ENCODE measurements at places on chromosomes 16 and 17. TPM values are rescaled to one million over a fixed set of nuclear protein-coding genes. Genes with fewer than 3 reads are reported as not detected.

The SBK1 gene
- 3.9 TPM for total RNA-seq

The SOX15 gene
- 0.23 TPM for total RNA-seq

The DHX58 gene
- total RNA-seq: 8.4 TPM

The SLC4A1 gene
- 0.27 TPM for total RNA-seq

DNA sequence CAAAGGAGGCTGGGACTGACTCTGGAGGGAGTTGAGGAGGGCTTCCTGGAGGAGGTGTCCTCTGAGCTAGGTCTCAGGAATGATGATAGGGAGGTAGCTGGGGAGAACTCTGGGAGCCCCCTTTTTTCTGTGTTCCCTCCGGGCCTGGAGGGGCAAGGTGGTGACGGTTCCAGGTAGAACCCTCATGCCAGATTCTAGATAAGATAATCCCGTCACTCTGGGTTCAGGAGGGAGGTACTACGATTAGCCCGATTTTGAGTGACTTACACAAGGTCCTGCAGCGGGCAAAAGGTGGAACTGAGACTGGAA is 18.7 kb upstream of the ADGRG3 start:
- no peak overlapping the region for H3K4me3 ChIP-seq
- H3K4me1 ChIP-seq: peaks cover 51% of the 10 kb centered on the region
- DNase-seq: no peak

The PFN1 gene
- total RNA-seq: 154 TPM

GRCh38 chr17:66904760-66905624 is 59.5 kb upstream of the CACNG4 start:
- H3K27me3 ChIP-seq: peaks cover under 1% of the 10 kb centered on the region
- H3K27ac ChIP-seq: no peak overlapping the region
- no peaks in the 10 kb centered on the region for H3K36me3 ChIP-seq
- DNase-seq: peak; percentile 28
- peaks cover 9% of the 10 kb centered on the region for H3K4me1 ChIP-seq

DNA sequence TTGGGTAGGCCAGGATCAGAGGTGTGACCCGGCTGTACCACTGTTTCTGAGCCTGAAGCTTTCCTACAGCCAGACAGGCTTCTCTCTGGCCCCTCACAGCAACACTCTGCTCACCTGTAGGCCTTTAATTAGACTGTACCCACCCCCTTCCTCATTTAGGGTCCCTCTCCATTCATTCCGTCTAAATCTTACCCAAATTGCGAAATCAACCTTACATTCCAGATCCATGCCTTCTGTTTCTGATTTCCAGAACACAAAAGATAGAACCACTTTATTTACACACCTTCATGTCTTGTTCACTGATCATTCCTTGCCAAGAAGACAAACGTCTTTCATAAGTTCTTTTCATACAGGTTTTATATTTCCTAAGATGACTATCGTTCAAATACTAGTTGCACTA is 160.8 kb downstream of the ZNF18 start:
- H3K27ac ChIP-seq: no peak overlapping the region
- DNase-seq: no peak
- no peak overlapping the region for H3K4me3 ChIP-seq
- H3K27me3 ChIP-seq: no peaks in the 10 kb centered on the region

DNA sequence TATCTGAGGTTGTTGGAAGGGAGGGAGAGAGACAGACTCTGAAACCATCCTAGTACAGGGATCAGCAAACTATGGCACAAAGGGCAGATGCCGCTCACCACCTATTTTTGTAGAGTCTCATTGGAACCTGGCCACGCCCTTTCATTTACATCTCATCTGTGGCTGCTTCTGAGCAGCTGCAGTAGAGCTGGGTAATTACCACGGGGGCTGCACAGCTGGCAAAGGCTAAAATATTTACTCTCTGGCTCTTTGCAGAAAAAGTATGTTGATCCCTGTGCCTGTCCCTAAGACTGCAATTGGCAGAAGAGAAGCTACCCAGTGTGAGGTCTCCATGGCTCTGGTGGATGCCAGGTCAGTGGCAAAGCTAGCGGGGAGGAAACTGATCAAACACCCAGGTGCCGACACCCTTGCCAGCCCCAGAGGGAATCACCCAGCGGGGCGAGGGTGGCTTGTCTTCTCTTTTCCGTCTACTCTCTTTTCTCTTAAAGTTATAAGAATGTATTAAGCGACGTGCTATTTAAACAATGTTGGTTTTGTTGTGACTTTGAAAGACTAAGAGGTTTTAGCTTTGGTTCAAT is 14.0 kb downstream of the CEP295NL start:
- no peak for DNase-seq
- no peak overlapping the region for H3K4me3 ChIP-seq
- no peak overlapping the region for H3K27ac ChIP-seq
- peaks cover 51% of the 10 kb centered on the region for H3K4me1 ChIP-seq

The TMEM238L gene
- not detected for total RNA-seq

The CRLF3 gene
- total RNA-seq: 6.8 TPM

- H3K27me3 ChIP-seq: no peaks in the 10 kb centered on the region
- H3K4me1 ChIP-seq: no peaks in the 10 kb centered on the region
- no peak overlapping the region for H3K27ac ChIP-seq
- DNase-seq: no peak
Observed at GRCh38 chr17:43444223-43445008, 39.4 kb upstream of the DHX8 start.

The NPIPA3 gene
- total RNA-seq: not detected

- H3K4me3 ChIP-seq: no peak overlapping the region
- H3K36me3 ChIP-seq: no peaks in the 10 kb centered on the region
- no peak overlapping the region for H3K27ac ChIP-seq
- no peaks in the 10 kb centered on the region for H3K27me3 ChIP-seq
Observed at GRCh38 chr17:76243826-76244679, 3.8 kb upstream of the RNF157 start.

GRCh38 chr16:19860166-19861041 is 24.2 kb downstream of the GPRC5B start:
- no peaks in the 10 kb centered on the region for H3K27me3 ChIP-seq
- no peak for DNase-seq
- no peak overlapping the region for H3K4me3 ChIP-seq

DNA sequence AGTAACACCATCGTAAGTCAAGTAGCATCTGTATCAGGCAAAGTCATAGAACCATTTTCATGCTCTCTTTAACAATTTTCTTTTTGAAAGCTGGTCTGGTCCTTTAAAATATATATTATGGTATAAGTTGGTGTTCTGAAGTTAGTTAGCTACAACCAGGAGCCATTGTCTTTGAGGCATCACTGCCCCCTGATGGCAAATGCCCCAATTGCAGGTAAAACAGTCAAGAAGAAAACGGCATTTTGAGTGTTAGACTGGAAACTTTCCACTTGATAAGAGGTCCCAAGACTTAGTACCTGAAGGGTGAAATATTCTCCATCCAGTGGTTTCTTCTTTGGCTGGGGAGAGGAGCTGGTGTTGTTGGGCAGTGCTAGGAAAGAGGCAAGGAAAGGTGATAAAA is 14.1 kb downstream of the TP53 start:
- H3K27ac ChIP-seq: no peak overlapping the region
- no peak for DNase-seq
- H3K36me3 ChIP-seq: peaks cover 77% of the 10 kb centered on the region
- no peaks in the 10 kb centered on the region for H3K27me3 ChIP-seq
- H3K4me1 ChIP-seq: no peaks in the 10 kb centered on the region

DNA sequence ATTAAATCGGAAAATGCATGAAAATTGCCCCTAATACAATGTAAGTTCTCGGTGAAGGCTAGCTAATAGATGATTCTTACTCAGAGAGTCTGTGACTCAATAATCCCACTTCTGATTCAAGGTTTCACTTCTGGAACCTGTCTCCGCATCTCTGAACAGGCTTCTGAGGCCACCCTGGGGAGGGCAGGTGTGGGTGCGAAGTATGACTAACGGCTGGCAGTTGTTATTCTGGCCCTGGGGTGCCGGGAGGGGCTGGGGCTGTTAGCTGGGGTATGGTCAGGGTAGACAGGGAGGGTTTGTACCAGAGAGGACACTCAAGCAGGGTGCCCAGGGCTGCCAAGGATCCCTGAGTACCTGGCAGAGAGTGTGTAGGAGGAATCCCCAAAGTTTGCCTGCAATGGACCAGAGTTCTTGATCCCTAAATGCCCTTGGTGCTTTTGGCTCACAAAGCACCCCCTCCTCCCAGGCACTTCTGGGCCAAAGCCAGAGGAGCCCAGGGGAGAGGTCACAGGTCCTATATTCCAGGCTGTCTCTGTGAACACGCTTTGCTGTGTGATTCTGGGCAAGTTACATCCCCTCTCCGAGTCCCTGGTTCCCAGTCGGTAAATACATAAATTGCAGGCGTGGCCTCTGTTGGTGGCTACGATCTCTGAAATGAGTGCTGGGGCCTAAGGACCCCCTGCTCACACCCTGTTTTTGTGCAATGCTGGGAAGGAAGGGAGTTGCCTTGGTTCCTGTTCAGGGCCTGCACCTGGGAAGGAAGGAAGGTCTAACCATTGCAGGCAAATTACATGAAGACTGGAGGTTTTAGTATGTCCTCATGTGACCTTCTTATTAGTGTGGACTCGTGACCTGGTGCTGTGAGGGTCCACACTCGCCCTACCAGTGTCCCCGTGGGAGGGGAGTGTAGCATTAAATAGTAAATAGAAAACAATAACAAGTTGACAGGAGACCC is 49.9 kb upstream of the CPNE2 start:
- H3K4me1 ChIP-seq: peaks cover 10% of the 10 kb centered on the region
- H3K36me3 ChIP-seq: peaks cover 16% of the 10 kb centered on the region
- DNase-seq: no peak
- no peaks in the 10 kb centered on the region for H3K27me3 ChIP-seq
- H3K4me3 ChIP-seq: no peak overlapping the region

DNA sequence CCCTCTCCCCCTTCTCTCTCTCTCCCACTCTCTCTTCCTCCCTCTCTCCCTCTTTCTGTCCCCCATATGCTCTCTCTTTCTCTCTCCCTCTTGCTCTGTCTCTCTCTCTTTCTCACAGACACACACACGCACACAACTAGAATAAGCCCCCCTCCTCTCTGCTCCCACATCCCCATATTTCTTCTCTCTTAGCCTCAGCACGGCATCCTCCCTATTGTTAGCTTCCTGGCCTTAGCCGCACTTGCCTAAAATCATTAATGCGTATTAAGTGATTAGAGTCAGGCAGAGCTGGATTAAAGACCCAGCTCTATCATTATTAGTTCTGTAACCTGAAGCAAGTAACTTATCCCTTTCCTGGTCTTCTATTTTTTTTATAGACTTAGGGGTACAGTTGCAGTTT is 319.0 kb upstream of the C16orf82 start:
- H3K36me3 ChIP-seq: no peaks in the 10 kb centered on the region
- no peaks in the 10 kb centered on the region for H3K27me3 ChIP-seq
- H3K4me3 ChIP-seq: no peak overlapping the region
- no peak overlapping the region for H3K27ac ChIP-seq

- peaks cover 66% of the 10 kb centered on the region for H3K4me1 ChIP-seq
- H3K27ac ChIP-seq: no peak overlapping the region
- DNase-seq: no peak
- no peaks in the 10 kb centered on the region for H3K27me3 ChIP-seq
Observed at GRCh38 chr17:41692722-41693521, 4.2 kb downstream of the EIF1 start.

DNA sequence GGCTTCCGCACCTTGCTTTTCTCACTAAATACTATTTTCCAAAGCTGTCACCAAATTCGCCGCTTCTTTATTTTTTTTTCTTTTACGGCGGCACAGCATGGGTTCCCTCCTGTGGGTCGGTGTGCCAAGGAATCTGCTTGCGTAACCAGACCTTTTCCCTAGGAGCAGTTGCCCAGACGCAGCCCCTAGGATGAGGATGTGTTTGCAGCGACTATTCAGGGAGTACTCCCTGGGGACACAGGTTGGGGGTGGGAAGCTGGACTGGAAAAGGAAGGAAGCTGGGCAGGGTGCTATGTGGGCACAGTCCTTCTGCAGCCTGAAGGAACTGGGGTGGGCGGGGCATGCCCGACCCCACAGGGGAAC is 49.0 kb upstream of the ZCCHC14 start:
- no peaks in the 10 kb centered on the region for H3K27me3 ChIP-seq
- no peak overlapping the region for H3K27ac ChIP-seq
- peaks cover 26% of the 10 kb centered on the region for H3K4me1 ChIP-seq
- DNase-seq: no peak
- no peaks in the 10 kb centered on the region for H3K36me3 ChIP-seq

The TP53TG3C gene
- not detected for total RNA-seq

The PRR14 gene
- total RNA-seq: 14.9 TPM

The SLC12A3 gene
- total RNA-seq: not detected

DNA sequence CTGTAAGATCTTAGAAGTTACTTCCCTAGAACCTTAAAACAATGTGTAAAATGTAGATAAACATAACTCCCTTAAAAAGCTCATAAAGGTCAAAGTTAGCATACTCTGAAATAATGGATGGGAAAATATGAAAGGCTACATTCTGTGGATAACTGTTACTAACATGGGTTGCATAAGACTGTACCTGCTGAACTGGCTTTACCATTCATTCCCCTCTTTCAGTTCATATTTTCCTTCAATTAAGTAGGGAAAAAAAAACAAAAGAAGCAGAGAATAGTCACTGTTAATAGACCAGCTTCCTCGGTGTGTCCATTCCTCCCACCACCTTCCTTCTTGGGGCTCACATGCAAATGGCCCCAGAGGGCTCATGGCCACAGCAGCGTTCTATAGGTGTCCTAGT is 7.5 kb upstream of the MEIOB start:
- H3K4me1 ChIP-seq: no peaks in the 10 kb centered on the region
- H3K36me3 ChIP-seq: no peaks in the 10 kb centered on the region
- no peak overlapping the region for H3K27ac ChIP-seq
- peaks cover 78% of the 10 kb centered on the region for H3K27me3 ChIP-seq
- no peak overlapping the region for H3K4me3 ChIP-seq
- no peak for DNase-seq

DNA sequence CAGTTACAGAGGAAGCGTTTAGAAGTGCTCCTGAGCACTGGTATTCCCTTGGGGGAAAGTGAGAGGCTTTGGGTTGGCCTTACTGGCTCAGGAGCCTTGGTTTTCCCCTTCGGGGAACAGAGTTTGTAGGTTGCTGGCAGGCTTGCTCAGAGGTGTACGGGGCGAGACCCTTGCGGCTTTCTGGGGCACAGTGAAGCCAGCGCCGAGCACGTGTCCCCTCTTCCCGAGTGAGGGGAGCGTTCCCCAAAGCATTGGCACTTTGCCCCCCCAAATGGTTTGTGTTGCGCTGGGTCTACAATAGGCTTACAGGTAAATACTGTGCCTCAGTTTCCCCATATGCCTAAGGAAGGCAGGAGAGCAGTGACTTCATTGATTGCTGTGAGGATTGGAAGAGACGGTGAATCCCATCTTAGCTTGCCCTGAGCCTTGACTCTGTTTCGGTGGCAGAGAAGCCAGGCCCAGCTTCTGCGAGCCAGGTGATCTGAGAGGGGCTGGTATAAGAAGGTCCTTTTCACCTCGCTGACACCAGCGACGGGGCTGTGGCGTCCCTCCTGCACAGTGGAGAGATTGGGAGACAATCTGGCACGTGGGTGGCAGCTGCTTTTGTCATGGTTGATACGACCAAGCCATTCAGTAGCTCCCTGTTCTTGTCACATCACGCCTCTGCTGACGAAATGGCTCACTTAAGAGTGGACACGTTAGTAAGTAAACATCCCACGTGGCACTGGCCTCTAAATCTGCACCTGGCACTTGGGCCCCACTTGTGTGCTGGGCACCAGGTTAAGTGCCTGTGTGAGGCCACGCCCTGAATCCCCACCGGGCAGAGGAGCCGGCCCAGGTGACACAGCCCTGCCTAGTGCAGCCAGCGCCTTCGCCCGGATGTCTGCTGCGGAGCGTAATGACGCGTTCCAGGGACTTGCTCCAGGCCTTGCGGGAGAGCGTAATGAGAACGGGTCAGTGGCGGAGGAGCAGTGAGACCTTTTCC is 55.0 kb downstream of the MEAK7 start:
- H3K36me3 ChIP-seq: no peaks in the 10 kb centered on the region
- no peak overlapping the region for H3K27ac ChIP-seq
- H3K4me3 ChIP-seq: no peak overlapping the region
- DNase-seq: no peak
- no peaks in the 10 kb centered on the region for H3K27me3 ChIP-seq
- no peaks in the 10 kb centered on the region for H3K4me1 ChIP-seq
